Activated CD8-positive, alpha-beta T cell treated with anti-CD3 and anti-CD28 coated beads for 36 hours (primary cell): ENCODE measurements at places on chromosomes 7 and 10. TPM values are rescaled to one million over a fixed set of nuclear protein-coding genes. Genes with fewer than 3 reads are reported as not detected.
A peak's percentile ranks its signal among the peaks of the same experiment; 100 is the strongest.

Gene STEAP1B
- not detected for total RNA-seq

Gene DDX56
- total RNA-seq = 92.3 TPM

DNA sequence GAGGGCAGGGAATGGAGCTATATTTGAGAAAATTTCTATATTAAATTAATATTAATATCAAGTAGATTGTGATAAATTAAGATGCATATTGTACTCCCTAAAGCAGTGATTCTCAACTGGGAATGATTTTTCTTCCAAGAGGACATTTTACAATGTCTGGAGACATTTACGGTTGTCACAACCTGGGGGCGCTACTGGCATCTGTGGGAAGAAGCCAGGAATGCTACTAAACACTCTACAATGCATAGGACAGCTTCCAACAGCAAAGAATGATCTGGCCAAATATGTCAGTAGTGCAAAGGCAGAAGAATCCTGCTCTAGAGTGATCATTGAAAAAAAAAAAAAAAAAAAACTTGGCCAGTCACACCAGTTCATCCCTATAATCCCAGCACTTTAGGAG is 100.0 kb downstream of the LSM5 start:
- no peak for DNase-seq

DNA sequence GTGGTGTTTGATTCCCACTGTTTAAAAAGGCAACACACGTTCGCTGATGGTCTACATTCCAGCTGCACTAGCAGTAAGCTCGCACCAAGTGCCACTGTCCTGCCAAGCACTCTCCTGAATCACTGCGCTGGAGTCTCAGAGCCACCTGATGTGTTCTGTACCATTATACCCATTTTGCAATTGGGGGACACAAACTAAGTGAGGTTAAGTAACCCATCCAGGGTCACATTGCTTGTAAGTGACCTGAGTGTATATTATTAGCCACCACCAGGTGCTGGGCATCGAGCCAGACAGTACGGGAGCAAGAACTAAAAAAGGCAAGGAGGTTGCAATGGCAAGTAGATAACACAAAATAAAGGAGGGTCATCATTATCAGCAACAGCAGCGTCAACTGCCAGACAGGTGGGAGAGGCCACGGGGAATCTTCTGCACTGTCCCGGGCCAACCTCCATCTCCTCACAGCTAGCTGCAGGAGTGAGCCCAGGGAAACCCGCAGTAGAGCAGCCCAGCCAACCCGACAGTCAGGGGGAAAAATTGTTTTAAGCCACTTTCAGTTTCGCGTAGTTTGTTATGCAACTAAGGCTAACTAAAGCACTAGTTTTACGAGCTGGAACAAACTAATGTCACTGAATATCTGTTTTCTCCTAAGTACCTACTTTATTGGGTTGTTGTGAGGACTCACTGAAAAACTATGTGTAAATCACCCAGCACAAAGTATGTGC is 712 bp upstream of the CPVL start:
- DNase-seq = no peak

DNA sequence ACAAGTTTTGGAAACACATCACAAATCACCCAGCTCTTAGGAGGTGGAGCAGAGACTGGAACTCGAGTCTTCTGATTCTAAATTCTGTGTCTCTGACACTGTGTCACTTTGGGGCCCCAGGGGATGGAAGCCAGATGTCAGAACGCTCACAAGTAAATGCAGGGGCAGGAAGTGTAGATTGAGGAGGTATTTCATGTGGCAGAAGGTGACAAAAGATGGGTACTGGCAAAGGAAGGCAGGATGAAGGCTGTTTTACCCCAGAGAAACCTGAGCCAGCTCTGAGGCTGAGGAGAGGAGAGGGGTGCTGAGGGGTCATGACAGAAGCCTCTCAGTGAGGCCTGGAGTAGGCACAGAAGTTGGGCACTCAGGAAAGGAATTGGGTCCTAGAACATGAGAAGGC is 6.0 kb upstream of the PURB start:
- peak; percentile 79 for DNase-seq

- no peak for DNase-seq
These were observed 104.9 kb downstream of the VPS50 start for GRCh38 chr7:93337052-93337451.

- DNase-seq = no peak
These were observed 104.6 kb downstream of the SORCS1 start for GRCh38 chr10:107059872-107060271.

Gene ZNF488
- 0.58 TPM for total RNA-seq

DNA sequence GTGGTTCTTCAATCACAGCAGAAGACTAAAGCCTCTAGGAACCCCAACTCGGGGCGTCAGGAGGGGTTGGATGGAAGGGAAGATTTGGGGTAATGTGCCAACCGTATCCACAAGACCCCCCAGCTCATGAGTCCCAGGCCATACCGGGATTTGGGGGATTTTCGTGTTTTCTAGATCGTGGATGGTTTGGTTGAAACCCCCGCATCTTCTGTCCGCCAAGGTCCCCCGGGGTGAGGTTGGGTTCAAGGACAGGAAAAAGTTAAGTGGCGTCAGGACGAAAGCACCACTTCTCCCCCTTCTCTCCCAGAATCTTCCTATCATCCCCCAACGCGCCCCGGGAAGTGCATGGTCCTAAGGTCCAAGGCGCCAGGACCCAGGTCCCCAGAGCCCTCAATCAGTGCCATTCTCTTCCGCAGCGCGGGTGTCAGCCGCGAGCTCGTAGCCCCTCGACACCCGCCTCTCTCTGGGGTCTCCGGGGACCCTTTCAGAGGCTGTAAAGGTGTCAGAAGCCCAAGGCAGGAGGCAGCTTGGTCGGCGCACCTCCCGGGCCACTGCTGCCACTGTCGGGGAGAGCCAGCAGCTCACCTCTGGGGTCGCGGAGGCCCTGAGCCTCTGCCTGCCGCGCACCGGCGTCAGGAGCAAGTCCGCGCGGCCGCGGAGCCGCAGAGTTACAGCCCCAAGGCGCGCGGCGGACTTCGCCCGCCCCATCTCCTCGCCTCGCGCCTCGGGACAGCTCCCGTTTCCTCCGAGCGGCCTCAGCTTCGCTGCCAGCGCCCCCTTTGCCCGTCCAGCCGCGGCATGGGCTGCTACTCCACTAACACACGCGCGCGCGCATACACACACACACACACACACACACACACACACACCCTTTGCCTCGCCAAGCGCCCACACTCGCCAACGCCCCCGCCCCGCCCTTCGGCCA is 1.5 kb downstream of the MKX start:
- peak; percentile 29 for DNase-seq

Gene EBLN1
- not detected for total RNA-seq

Gene VGF
- not detected for total RNA-seq

- no peak for DNase-seq
These were observed 195.2 kb downstream of the TMEM26 start for GRCh38 chr10:61257956-61258496.

Gene ARHGEF5
- total RNA-seq = 7.5 TPM

Gene INPP5F
- 10.7 TPM for total RNA-seq

GRCh38 chr7:137592232-137592896 is 248.8 kb upstream of the PTN start:
- peak; percentile 20 for DNase-seq

Gene MYO3A
- not detected for total RNA-seq
